Cortex of kidney (tissue), 1 donor: ENCODE measurements at places on chromosomes 12 and 14.

DNA sequence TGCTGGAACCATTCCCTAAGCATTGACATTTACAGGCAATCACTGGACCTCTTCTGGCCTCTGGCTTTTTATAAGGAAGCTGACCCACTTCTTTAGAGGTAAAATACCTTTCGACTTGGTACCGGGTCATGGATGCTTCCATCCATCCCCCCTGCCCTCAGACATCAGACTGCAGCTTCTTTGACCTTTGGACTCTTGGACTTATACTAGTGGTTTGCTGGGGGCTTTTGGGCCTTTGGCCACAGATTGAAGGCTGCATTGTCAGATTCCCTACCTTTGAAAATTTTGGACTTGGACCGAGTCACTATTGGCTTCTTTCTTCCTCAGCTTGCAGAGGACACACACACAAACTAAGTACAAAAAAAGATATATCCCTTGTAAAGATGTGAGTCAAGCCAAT lies 86.1 kb downstream of the TTC6 start:
- no peak for DNase-seq

DNA sequence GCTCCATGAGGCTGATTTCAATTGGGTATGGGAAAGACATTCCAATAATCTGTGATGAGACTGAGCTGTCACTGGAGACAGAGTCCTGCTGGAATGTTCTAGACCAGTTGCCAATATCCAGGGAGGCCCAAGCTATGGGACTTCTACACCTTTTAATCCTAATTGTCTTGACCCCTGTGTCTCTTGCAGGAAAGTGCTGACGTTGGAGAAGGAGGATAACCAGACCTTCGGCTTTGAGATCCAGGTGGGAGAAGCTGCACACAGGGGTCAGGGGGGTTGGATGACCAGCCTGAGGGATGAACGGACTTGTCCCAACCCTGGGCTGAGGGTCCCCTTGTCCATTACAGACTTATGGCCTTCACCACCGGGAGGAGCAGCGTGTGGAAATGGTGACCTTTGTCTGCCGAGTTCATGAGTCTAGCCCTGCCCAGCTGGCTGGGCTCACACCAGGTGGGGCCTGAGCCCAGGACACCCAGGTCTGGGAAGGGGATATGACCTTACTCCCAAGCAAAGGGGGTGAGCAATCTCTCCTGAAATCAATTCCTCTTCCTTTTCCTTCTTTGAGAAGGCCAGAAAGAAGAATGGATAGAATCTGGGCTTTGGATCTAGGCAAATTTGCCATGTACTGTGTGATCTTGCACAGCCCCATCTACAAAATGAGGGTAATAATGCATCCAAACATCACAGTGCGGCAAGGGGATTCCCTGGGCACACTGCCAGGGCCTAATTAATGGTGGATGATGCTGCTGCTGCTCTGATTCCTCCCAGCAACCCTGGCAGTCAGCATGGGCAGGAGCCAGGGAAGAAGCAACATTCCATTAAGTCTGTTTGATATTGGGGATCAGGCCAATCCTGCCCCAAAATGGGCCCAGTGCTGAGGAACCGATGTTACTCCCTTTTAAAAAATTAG lies 4.2 kb downstream of the TAMALIN start:
- DNase-seq, result no peak

- no peak for DNase-seq
These were observed 468.0 kb downstream of the FUT8 start for GRCh38 chr14:65880507-65880906.

DNA sequence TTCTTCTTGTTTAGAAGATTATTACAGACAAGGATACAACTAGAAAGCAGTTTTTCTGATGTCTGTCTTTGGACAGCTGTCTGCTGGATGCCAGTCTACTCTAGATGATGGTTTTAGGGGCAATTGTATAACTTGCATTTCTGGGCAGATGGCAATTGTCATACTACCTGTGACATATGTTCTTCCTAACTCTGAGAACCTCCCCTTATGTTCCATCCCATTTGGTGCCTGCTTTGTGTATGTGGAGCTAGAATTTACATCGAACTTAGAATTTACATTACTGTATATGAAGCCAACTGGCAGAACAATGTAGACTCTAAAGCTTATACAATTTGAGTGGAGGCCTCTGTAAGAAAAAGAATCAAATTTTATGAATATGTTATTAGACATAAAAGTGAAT lies 430.2 kb upstream of the SEL1L start:
- DNase-seq, result no peak

GRCh38 chr12:19035536-19035935 lies 94.0 kb upstream of the PLEKHA5 start:
- no peak for DNase-seq

DNA sequence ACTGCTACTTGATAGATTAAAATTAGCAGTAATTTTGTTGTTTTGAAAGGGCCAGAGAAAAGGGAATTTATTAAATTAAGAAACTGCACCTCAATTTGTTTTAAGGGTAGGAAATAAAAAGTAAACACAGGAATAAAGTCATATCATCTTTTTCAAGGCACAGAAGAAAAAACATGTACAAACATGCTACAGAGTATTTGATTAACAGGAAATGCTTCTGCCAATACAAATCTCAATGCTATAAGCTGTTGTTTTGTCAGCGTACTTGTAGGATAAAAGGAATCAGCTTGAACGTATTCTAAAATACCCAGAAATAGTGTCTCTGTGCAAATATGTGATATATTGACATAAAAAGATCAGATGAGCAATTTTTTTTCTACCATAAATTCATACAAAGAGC lies 474.0 kb upstream of the MGAT4C start:
- no peak for DNase-seq

DNA sequence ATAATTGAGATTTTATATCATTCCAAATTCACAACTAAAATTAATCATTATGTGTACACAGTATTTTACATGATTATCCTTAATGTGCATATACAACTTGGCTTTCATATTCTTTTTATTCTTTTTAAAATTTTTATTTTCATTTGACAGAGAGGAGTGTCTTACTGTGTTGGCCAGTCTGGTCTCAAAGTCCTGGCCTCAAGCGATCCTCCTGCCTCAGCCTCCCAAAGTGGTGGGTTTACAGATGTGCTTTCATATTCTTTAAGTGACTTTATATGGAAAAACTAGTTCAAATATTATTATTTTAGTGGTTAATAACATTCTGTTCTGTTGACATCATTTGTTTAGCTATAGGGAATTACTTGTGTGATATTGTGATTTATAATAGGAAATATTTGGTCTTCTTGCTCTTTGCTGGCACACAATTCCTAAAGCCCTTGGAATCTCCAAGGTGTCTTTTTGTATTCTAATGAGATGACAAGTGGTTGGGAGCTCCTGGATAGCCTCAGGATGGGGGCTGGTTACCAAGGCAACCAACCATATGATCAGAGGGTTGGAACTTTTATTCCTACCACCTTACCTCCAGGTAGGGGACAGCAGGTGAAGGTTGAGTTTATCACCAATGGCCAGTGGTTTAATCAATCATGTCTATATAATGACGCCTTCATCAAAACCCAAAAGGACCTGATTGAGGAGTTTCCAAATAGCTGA lies 16.0 kb upstream of the ZNF410 start:
- no peak for DNase-seq

GRCh38 chr14:54609576-54609975 lies 42.6 kb downstream of the SAMD4A start:
- DNase-seq, result no peak

GRCh38 chr14:57866199-57866705 lies 360 bp upstream of the SLC35F4 start:
- no peak for DNase-seq

GRCh38 chr14:69672356-69672755 lies 61.0 kb downstream of the SUSD6 start:
- no peak for DNase-seq

GRCh38 chr14:75941030-75941429 lies 40.8 kb downstream of the TGFB3 start:
- no peak for DNase-seq

DNA sequence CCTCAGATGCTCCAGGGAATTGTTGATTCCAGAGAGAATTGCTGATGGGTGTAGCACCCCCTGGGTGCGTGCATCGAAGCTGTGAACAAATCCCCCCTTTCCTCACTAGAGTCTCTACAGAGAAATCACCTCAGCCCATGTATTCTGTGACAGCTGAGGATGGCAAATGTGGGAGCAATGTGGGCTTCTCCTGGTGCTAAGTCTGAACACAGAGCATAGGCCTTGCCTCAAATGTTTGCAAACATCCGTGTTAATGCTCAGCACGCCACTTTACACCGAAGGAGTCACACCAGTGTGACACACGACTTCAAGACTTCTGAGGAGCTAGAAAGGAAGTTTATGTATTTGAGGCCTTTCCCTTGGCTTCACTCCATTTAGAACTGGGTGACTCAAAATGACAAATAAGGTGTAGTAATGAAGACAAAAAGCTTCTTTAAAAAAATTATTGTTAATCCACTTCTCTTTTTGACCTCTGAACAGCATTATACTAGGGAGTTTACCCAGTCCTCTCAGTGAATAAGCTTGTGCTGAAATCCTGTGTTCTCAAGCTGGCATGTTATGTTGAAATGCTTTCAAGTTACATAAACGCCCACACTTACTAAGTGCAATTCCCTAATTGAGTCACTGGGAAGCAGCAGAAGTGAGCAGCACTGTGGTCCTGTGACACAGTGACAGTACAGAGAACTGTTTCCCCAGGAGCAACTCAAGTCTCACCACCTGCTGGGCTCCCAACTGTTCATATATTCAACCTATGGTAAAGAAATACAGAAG lies 92.9 kb downstream of the FAR2 start:
- DNase-seq, result no peak

DNA sequence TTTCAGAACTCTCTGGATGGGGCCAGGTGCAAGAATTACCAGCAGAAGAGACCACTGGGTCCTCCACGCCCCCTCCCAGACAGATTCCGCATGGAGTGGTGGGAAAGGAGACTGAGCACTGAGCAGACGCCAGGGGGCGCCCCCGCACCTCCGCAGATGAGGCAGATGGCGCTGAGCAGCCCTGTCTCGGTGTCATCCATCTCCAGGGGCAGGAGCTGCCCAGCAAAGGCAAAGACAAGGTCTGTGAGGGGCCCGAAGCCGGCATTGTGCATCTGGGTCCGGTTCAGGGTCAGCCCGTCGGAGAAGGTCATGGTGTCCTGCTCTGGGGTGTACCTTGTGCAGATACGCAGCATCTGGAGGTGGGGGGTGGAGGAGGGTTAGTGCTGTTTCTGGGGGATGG lies 6.3 kb upstream of the ITGB7 start:
- DNase-seq, result no peak

DNA sequence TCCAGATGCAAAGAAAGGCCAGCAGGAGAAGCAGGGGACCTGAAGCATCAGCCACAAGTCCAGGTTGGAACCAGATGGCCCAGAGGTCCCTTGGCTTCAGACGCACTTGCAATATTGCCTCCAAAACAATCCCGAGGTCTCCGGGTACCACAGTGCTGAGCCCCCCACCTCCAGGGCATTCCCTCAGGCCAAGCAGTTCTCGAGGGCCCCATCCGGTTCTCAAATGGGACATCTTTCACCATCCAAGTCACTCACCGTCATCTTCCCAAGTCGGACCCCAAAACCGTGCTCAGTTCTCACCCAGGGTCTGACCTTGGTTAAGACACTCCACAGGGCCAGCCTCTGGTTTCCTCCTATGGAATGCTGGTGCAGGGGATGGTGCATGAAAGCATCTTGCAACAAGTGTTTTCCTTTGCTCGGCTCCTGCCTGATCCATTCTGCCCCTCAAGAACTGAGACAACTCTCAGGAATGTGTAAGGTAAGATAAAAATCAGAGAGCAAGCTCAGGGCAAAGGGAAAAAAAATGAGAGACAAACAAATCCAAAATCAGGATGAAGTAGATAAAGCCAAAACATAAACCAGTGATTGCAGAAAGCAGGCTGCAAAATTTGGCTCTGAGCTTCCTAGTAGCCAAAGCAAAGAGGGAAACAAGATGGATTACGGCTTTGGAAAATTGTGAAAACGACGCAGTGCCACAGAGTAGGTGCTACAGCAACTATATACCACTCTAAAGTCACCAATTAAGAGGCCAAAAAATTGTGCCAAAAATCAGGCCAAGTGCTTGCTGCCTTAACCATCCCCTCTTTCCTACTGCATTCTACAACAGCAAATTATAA lies 8.0 kb downstream of the NCOR2 start:
- no peak for DNase-seq

GRCh38 chr14:102772781-102773570 lies 4.3 kb upstream of the TRAF3 start:
- DNase-seq, result no peak

- no peak for DNase-seq
These were observed 84.3 kb upstream of the MAP1LC3B2 start for GRCh38 chr12:116474899-116475298.

DNA sequence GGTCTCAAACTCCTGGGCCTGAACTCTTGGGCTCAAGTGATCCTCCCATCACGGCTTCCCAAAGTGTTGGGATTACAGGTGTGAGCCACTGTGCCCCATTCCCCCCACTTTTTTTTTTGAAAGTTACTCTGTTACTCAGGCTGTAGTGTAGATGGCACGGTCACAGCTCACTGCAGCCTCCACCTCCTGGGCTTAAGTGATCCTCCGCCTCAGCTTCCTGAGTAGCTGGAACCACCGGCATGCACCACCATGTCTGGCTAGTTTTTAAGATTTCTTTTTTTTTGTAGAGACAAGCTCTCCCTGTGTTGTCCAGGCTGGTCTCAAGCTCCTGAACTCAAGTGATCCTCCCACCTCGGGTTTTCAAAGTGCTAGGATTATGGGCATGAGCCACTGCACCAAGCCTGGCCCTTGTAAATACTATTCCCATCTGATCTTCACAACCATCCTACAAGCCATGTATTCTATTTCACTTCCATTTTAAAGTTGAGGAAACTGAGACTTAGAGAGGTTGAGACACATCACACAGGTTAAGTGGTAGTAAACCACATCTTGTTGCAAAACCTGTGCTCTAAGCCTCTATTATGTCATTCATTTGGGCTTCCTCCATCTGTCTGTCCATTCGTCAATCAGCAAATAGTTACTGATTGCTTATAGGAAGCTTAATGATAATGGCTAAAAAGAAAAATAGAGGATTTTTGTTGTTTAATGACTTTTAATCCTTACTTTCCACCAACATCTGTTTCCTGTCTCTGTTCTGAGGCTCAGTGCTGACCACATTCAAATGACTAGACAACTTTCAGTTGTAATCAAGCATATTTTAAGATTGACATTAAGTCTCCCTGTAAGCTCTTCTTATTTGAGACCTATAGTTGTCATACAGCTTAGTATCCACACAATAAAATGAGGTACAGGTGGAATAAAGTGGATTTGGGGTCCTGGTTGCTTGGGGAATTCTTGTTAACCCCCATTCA lies 9.2 kb downstream of the ASCL4 start:
- no peak for DNase-seq

GRCh38 chr14:72882047-72882446 lies 11.9 kb downstream of the DPF3 start:
- DNase-seq, result no peak

GRCh38 chr12:91178781-91179180 lies 3.8 kb downstream of the DCN start:
- no peak for DNase-seq

DNA sequence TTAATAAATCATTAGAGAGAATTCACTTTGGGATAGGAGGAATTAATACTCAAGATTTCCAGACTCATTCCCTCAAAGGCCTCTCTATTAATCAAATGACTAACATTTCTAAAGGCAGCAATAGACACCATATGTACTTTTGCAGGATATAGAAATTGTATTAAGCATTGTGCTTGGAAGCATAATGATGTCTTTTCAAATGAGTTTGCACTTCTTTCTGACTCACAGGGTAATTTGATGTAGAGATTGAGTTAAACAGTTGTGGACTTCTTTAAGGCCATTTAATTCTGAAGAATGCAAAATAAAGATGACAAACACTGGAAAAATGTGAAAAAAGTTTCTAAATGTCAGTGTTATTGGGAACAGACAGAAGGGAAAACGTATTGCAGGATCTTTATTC lies 63.4 kb upstream of the CSRP2 start:
- no peak for DNase-seq

- DNase-seq, result no peak
These were observed 362 bp upstream of the TSFM start for GRCh38 chr12:57782243-57782607.
